ENCODE measurements at places on chromosomes 6 and 20.

- DNase-seq = no peak
Observed at GRCh38 chr6:32223258-32224235, at the start of gene NOTCH4. Gene NOTCH4 (minus strand): TSS chr6:32224067. CDS start chr6:32223928, 139 bp downstream.

DNA sequence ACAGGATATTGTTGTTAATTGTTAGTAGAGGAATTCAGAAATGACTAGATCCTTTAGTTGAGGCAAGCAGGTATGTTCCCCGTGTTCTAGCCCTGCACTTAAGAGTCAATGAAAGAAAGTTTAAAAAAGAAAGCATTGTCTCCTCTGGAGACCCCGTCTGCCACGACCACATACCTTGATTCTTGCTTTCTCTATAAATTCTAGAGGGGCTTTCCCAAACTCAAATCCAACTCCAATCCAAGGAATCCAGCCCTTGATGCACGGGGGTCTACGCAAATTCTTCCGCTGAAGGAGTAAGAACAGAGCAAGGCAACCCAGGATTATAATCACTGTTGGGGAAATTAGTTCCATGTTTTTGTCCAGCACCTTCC, 401 bp downstream of the CYP39A1 start:
- no peak for DNase-seq

DNA sequence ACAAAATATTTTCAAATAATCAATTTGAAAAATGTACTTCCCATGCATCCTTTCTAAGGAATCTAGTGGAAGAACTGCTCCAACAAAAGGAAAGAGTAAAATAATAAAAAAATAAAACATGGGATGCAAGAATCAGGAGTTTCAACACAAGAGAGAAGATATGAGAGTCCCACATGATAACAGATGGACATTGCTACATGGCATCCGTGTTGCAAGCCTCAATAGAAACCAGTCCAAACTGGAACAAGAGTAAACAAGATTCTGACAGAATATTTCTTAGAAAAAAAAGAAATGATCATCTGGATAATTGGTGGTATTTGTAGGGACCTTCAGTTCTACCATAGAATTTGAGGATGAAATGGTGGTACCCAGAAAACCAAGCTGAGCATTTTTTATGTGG, 186.8 kb downstream of the FRK start:
- no peak for DNase-seq

GRCh38 chr20:25592135-25592852, 7.0 kb upstream of the NINL start:
- no peak for DNase-seq

DNA sequence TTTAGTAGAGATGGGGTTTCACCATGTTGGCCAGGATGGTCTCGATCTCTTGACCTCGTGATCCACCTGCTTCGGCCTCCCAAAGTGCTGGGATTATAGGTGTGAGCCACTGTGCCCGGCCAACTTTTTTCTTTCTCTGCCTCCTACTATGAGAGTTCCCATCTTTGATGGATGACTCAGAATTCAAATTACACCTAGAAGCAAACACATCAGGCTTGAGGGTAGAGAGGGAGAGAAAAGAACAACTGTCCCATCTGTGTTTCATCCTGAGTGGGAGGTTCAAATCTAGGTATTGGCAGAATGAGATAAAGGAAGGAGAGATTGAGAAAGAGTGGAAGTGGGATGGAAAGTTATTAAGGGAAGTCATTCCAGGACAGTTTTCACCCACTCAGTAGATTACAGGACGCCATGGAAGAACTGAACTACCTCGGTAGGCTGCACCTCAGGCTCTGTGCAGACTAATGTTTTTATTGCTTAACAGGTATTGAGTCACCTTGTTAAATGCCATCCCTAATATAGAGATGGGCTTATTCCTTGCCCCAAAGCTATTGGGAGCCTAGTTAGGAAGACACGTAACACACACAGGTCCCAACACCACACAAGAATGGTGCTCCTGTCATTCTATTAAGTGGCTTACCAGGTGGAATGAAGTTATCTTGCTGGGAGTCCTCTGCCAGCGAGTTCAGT, 275.7 kb downstream of the SOX4 start:
- no peak for DNase-seq

DNA sequence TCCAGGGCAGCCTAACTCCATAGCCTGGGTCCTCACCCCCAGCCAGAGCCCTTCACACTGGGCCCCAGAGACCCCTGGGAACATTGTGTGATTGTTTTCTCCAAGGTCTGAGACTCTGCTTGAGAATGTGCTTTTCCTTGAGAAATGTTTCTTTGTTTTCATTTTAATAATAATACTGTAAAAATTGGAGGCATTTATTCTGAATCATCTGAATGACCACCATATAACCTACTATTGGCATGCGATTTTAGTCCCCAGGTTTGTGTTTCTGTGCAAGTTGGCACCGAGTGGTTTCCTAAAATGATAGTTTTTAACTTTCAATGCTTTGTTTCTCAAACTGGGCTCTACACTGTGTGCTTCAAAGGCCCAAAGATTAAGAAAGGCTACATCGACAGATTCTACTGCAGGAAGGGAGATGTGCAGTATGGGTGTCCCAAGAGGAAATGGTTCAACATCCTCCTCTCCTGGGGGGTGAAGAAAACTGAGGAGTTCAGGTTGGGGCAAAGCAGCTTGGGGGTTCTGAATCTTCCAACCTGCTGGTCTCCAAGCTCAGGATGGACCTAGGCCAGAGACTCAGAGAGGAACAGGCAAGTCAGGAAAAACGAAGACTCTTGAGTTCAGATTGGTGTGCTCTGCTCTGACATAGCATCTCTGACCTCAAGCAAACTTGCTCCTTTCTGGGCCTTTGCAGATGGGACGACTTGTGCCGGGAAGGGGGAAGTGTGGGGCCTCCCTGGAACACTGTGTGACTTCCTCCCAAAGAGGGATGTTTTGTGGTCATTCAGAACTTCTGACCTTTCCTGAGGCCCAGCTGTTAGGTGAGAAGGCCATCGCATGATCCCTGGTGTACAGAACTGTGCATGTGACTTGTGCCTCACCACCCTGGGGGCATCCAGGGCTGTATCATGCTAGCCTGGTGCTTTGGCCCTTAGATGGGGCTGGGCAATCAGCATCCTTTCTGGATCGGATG, 31.0 kb downstream of the DAAM2 start:
- no peak for DNase-seq

DNA sequence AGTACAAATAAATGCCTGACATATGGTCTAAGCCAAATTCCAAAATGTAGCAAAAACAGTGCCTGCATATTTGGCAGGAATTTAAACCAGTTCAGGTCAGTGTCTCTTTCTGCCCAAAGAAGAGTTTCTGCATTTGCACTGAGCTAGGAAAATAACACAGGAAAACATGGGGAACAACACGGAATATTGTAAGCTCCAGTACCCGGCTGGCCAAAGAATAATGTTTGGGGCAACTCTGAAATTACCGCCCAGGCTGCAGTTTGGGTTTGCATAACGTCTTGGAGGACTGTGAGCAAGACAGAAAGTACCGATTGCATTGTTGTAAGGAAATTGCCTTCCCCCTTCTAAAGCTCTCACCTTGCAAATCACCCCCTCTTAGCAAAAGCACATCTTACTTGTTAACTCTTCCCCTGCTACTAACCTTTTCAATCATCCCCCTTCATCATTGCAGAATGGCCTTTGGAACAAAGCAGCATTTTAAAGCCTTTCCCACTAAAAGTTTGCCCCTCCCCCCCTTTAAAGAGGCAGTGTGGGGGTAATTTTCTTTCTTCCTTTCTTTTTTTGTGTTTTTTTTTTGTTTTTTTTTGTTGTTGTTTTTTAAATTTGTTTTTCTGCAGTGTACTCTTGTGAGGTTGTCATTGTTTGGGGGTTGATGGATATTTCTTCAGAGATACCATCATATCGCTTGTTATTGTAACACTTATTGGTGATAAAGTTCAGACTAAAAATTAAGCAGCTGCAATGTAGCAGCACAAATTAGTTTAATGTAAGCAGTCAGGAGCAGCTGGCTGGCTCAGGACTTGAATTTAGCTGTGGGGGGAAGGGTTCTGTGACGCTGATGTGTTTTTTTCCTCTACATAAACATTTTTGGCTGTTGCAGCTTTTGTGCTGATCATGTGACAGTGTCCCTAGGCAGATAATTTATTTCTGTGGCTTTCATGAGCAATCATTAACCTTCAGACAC, 100.0 kb upstream of the CITED2 start:
- peak; percentile 75 for DNase-seq

- DNase-seq = no peak
Observed at GRCh38 chr6:22328474-22328873, 31.6 kb upstream of the PRL start.

GRCh38 chr6:37068356-37069270, 63.2 kb downstream of the FGD2 start:
- DNase-seq = no peak

GRCh38 chr6:40532349-40533000, 54.7 kb downstream of the LRFN2 start:
- no peak for DNase-seq

- DNase-seq = no peak
Observed at GRCh38 chr6:47299965-47300364, 9.7 kb downstream of the TNFRSF21 start.
